Activated CD4-positive, alpha-beta memory T cell treated with anti-CD3 and anti-CD28 coated beads, Interleukin-2, amount 10 ng/mL, durations not matched to agents 7 days and 5 days (primary cell): ENCODE measurements at places on chromosomes 3 and 15. TPM values are rescaled to one million over a fixed set of nuclear protein-coding genes. Genes with fewer than 3 reads are reported as not detected.

- H3K27me3 ChIP-seq, result no peaks in the 10 kb centered on the region
- no peak overlapping the region for H3K27ac ChIP-seq
- H3K36me3 ChIP-seq, result peaks cover 72% of the 10 kb centered on the region
Observed at GRCh38 chr3:56621681-56622080, 61.4 kb downstream of the TASOR start.

DNA sequence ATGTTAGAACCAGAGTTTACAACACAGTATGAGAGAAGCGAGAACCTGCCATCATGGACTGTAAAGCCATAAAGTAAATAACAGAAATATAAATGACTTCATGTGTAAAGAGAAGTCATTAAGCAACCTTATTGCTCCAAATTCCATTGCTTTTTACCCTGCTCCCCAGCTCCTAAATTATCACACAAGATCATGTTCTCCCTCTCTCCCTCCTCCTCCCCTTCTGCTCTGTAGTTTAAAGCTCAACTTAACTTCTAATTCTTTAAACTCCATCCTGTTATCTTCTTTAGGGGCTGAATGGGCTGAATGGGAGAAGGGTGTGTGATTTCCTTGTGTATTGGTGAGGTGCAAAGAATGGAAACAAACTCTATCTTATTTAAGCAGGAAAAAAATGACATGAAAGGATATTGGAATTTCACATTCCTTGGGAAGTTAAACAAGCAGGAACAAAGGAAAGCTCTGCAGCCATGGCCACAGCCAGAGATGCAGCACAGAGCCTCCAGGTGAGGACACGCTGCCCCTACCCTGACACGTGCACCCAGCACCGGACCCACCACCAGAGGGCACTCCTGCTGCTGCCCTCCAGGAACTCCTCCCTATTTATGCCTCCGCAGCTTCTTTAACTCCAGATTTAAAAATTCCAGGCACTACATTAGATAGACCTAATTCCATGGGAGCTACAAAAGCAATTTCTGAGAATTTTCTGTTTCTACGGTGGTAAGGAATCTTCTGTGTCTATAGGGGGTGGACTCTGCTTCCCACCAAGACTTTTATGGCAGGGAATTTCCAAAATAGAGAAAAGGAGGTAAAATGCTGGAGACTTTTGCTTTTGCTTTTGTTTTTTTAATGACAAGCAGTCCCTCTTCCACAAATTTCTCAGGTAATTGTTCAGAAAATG lies 76.9 kb upstream of the ABI3BP start:
- H3K4me3 ChIP-seq, result no peak overlapping the region
- H3K27me3 ChIP-seq, result peaks cover 14% of the 10 kb centered on the region
- H3K27ac ChIP-seq, result no peak overlapping the region

DNA sequence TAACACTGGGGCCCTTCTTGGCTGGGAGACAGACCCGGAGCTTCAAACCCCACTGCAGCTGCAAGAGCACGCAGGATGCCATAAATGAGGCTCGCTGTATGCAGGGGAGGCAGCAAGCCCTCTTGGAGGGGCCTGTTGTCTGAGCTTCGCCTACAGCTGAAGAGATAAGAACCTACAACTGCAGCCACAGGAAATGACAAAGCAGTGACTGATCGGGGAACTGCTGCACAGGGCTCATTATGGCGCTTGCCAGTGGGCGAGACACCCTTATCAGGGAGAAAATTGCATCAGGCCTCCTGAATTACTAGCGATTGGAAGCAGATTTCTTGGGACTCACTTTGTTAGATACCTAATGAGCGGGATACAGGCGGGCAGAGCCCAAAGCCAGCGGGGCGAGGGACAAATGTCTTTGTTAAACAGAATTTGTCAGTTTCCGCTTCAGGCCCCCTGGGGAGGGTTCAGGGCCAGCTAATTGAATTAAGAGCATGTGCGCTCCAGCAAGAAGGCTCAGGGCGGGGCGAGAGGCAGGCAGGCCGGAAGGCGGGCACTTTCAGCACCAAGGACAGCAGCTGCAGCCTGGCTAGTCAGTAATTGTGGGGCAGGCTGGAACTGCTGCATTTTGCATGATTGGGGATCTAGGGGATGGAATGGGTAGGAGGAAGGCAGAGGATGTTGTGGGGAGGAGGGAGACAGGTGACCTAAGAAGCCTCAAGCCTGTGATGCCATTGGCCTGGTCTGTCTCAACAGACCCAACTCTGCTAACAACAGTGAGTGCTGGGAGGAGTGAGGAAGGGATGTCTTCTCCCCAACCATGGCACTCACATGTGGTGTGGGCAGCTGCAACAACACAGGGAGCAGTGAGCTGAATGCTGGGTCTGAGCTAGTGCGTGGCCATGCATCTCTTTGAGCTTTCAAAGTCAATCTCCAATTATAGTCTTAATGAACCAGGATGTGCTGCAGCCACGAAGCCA lies 55.3 kb downstream of the CCDC33 start:
- H3K36me3 ChIP-seq, result no peaks in the 10 kb centered on the region
- peaks cover 18% of the 10 kb centered on the region for H3K27me3 ChIP-seq

- DNase-seq, result peak; percentile 26
- H3K27ac ChIP-seq, result peak overlapping the region; percentile 70
Observed at GRCh38 chr3:53234130-53234840, 21.5 kb downstream of the TKT start.

DNA sequence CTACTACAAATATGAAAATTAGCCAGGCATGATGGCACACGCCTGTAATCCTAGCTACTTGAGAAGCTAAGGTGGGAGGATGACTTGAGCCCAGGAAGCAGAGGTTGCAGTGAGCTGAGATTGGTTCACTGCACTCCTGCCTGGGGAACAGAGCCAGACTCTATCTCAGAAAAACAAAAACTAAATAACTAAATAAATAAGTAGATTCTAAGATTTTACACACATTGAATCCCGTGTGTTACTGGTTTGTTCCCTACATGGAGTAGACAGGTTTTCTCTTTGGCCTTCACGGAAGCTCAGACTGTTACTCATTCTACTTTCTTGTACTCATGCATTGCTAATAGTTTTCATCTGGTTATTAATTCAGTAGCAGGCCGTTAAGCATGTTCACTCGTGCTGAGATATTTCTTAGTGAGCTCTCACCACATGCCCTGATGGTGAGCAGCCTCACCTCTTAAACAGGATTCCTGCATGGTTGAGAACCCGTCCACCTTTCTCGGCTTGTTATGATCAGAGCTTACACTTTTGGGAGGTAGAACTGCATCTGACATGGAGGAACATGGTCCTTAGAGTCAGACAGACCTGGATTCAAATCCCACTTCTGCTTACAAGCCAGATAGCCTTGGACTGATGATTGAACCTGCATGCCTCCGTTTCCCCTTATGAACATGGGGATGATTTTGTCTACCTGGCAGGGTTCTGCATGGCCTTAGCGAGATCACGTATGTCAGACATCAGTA lies 49.1 kb downstream of the CMTM7 start:
- DNase-seq, result peak; percentile 9
- peaks cover 34% of the 10 kb centered on the region for H3K36me3 ChIP-seq
- no peak overlapping the region for H3K27ac ChIP-seq
- H3K4me3 ChIP-seq, result no peak overlapping the region

DNA sequence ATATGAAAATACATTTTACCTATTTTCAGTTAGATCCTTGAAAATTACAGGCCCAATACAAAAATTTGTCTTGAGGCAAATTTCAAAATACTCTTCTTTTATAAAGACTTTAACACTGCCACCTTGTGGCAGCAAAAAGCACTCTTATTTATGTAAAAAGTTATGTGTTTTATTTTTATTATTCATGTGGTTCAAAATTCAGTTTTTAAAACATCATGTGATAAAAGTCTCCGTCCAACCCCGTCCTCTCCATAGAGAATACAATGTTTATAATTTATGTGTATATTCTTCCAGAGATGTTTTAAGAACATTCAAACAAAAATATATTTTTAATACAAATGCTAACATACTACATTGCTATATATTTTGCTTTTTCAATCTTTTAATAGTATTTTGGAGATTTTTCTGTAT lies 36.9 kb upstream of the TRIM59 start:
- H3K27me3 ChIP-seq, result peaks cover 2% of the 10 kb centered on the region
- H3K4me3 ChIP-seq, result no peak overlapping the region
- H3K36me3 ChIP-seq, result no peaks in the 10 kb centered on the region

- H3K4me1 ChIP-seq, result no peaks in the 10 kb centered on the region
- no peaks in the 10 kb centered on the region for H3K36me3 ChIP-seq
- no peak overlapping the region for H3K27ac ChIP-seq
- no peak overlapping the region for H3K4me3 ChIP-seq
- no peak for DNase-seq
Observed at GRCh38 chr3:133783762-133784161, 21.9 kb upstream of the SRPRB start.

The P2RY1 gene
- 0.05 TPM for total RNA-seq

The NEK10 gene
- total RNA-seq, result 0.35 TPM
